ENCODE measurements at places on chromosomes 2 and 18.

- no peak for DNase-seq
Observed at GRCh38 chr18:10890022-10890421, 259.3 kb downstream of the PIEZO2 start.

DNA sequence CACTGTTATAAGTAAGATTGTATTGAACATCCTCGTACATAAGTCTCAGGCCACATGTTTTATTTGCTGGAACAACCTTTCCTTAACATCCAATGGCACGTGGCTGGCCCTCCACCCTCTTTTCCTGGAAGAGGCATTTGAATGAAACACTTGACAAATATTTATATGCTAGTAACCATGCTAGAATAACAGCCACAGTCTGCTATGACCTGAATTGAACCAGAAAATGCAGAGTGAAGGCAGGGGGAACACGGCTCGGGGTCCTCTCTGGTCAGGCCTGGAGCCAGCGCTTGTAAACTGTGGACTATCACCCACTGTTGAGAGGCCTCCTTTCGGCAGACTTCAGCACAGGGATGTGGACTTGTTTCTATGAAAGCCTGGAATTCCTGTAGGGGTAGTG, 198.2 kb upstream of the COPS8 start:
- DNase-seq = no peak

DNA sequence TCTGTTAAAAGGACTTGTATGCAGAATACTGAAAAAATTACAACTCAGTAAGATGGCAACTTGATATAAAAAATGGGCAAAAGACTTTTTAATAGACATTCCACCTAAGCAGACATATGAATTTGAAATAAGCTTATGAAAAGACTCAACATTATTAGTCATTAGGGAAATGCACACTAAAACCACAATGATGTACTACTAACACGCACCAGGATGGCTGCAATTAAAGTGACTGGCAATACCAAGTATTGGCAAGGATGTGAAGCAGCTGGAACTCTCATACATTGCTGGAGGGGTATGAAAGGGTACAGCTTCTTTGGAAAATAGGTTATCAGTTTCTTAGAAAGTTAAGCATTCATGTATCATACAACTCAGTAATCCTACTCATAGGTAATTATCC, 3.2 kb upstream of the ENOSF1 start:
- no peak for DNase-seq

DNA sequence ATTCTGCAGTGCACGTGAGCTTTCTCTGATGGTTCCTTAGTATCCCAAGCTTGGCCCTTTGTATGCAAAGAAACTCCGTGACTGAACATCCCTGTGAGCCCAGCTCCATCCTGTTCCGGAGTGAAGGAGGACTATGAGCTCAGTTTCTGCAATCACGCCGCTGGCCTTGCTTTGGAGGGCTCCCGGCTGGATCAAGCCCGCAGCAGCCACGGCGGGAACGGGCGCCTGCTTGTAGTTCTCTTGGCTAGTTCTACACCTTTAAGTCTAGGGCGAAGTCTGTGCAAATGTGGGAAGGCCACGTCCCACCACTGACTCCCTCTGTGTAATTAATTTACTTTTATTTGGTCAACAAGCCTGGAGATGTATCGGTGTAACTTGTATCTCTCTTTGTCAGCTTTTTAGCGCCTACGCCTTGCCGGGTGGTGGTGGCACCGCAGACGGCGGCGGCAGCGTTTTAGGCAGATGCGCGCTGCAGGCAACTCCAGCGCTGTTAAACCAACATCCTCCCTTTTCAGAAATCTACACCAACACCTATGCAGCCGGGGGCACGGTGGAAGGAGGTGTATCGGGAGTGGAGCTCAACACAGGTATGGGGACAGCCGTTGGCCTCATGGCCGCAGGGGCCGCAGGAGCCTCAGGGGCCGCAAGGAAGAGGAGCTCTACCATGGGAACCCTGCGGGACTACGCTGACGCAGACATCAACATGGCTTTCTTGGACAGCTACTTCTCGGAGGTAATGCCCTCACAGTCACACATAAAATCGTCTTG, 34.3 kb downstream of the DSG4 start:
- DNase-seq = no peak

GRCh38 chr2:10909050-10909995, 2.4 kb upstream of the KCNF1 start:
- DNase-seq = peak; percentile 76

GRCh38 chr2:227614740-227615139, at the start of gene SCYGR3:
TSS of gene SCYGR3 (minus strand) at chr2:227614840. CDS start at chr2:227614840, 0 bp downstream.
- no peak for DNase-seq

DNA sequence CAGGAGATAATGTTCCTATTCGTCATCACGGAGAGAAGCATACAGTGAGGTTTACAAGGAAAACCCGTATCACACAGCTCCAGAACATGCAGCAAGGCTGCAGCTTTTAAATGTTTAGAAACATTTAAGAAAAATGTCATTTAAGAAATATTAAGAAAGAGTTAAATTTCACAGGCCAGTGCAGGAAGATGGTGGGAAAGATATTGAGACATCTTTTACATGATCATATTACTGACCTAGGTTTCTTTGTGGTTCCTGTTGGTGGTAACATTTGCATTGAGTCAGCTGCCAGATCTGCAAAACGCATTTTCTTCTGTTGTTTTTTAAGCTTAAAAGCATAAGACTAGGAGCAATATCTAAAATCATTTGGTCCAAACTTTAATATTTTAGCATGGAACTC, 44.9 kb downstream of the CPO start:
- DNase-seq = peak; percentile 32

DNA sequence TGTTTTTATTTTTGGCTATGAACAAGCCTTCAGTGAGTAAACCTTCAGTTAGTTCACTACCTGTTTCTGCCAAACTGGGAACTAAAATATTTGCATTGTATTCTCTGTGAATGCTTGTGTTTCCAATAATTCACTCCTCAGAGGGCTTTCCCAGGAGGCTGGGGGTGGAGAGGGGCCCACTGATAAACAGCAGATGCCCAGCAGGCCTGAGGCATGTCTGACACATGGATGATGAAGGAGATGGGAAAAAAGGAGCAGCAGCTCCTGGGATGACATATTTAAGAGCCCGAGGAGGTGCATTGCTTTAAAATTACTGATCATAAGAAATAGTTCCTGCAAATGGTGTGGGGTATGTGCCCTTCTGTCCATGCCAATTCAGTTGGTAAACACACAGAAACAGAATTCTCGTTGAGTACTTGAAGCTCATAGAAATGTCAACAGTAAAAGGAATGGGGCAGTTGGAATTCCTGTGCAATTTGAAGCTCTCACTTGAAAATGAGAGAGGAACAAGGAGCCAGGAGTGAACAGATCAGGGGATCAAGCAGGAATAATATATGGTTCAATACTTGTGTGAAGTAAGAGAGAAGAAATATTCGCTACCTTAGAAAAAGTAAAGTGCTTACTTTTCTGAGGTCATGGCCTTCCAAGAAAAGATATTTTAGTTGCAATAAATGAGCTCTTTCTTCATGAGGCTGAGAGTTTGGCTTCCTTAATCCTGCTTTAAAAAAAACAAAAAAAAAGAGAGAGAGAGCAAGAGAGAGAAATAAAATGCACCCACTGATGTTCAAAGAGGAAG, 22.0 kb upstream of the HNMT start:
- no peak for DNase-seq

GRCh38 chr18:59308938-59309260, 9.6 kb downstream of the CPLX4 start:
- DNase-seq = no peak

DNA sequence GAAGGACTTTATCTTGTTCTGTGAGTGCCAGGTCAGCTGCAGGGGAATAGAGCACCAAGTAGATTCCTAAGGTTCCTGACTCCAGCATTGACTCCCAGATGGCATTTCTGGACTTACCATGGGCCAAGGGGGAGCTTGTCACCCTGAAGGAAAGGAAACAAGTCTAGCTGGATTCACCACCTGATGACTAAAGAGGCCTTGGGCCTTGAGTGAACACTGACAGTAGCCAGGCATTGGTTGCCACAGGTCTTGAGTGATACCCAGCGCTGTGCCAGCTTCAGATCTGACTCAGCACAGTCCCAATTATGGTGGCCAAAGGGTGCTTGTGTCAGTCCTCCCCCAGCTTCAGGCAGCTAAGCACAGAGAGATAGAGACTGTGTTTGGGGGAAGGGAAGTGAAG, 40.1 kb upstream of the CAPN13 start:
- DNase-seq = no peak

DNA sequence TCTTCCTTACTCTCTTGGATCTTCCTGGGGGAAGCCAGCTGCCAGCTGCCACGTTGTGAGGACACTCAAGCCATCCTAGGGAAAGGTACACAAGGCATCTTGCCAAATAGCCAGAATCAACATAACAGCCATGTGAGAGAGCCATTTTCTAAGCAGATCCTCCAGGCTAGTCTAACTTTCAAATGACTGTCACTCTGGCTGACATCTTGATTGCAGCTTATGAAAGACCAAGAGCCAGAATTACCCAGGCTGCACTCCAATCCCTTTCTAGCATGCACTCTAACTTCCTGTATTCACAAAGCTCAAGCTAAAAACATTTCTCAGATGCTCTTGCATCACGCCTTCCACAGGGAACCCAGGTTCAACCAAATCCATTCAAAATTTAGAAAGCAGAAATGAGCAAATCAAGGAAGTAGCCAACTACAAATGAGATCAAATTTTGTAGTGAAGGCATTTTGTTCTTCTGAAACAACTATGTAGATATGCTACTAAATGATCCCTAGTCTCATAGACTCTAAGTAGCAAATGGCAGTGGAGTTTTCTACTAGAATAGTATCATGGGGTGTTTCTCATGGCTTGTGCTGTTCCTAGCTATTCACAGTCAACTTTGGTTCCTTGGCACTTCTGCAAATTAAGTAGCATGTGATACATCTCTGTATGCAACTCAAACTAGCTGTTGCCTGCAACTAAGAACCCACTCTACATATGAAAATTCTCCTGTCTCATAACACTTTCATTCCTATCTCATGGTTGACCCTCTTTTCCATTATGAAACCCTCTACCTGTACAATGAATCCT, 281.9 kb downstream of the ZEB2 start:
- no peak for DNase-seq

DNA sequence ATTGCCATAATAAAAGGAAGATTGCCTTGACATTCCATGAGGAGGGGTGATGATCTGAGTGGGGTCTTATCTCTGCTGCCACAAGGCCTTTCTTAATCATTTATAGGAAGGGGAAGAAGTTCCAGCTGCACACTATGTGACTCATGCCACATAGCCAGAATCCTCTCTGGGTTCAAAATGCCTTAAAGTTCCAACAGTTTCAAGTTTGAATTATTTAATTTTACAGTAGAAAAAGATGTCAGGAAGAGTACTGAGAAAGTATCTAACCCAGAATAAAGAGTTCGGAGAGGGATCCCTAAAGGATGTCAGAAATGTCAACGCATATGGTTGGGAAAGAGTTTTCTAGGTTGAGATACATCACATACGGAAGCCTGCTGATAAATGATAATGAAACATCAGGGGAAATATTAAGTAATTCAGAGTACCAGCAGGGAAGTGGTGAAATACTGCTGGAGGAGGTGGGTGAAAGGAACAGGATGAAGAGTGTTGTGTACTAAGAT, 999.9 kb downstream of the TSN start:
- no peak for DNase-seq

GRCh38 chr18:79533146-79533545, 137.4 kb downstream of the NFATC1 start:
- DNase-seq = no peak

- DNase-seq = no peak
Observed at GRCh38 chr18:433298-433697, 67.2 kb downstream of the COLEC12 start.

DNA sequence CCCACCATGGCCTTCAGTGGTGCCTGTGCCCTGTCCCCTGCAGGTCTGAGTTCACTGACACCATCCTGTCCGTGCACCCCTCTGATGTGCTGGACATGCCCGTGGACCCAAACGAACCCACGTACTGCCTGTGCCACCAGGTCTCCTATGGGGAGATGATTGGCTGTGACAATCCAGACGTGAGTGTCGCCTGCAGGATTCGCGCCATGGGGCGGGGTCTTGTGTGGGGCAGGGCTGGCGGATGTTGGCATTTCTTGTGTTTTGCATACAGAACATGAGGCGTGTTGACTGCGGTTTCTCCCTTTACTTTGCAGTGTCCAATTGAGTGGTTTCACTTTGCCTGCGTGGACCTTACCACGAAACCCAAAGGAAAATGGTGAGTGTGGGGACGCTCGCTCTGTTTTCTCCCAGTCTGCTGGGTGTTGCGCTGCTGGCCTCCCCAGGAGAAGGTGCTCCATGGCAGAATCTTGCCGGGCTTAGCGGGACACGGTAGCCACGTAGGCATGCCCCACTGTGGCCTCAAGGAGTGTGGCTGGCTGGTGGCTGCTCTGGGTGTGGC, 11.5 kb upstream of the D2HGDH start:
- DNase-seq = no peak

- peak; percentile 76 for DNase-seq
Observed at GRCh38 chr2:37786854-37787253, 115.4 kb upstream of the CDC42EP3 start.

- DNase-seq = no peak
Observed at GRCh38 chr2:85974390-85974789, 85.6 kb upstream of the ST3GAL5 start.

DNA sequence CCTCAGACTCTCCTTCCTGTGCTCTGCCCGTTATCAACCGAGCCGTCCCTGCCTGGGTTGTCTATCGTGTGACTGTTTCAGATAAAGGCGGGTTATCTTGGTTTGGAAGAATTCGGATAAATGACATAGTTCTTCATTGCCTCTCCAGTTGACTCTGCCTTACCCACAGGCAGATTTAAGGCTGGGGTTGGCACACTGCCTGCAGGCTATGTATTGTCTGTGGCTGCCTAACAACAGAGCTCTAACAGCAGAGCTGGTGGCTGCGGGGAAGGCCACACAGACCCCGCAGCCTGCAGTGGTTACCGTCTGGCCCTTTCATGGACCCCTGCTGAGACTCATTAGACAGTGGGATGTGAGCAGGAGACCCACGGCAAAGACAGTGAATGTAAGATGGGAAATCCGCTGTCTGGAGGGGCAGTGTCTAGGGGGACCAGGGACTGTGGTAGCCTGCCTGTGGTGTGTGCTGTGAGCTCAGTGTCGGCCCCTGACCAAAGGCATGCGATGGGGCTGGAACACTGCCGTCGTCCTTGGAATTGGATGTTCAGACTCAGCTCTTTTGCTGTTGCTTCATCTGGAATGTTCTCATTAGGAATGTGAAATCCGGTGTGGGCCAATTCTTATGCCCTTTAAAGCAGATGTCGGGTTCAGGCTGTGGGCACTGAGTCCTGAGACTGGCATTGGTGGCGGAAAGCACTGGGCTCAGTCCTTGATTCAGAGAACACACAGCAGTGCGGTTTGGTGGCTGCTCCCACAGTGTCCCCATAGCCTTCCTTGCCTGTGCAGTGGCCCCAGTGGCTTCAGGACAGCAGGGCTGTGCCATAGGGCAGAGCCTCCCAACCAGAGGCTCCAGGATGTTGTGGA, 44.5 kb downstream of the SH3RF3 start:
- no peak for DNase-seq

GRCh38 chr2:230023313-230023712, 45.4 kb downstream of the SLC16A14 start:
- no peak for DNase-seq

- DNase-seq = no peak
Observed at GRCh38 chr2:144715992-144716391, 196.1 kb upstream of the ZEB2 start.
